ENCODE measurements at places on chromosomes 4 and X. TPM values are rescaled to one million over a fixed set of nuclear protein-coding genes. Genes with fewer than 3 reads are reported as not detected.

EVC2 gene
- total RNA-seq: 18.0 TPM

BST1 gene
- total RNA-seq: 1.0 TPM

TBCK gene
- total RNA-seq: 35.6 TPM

DNA sequence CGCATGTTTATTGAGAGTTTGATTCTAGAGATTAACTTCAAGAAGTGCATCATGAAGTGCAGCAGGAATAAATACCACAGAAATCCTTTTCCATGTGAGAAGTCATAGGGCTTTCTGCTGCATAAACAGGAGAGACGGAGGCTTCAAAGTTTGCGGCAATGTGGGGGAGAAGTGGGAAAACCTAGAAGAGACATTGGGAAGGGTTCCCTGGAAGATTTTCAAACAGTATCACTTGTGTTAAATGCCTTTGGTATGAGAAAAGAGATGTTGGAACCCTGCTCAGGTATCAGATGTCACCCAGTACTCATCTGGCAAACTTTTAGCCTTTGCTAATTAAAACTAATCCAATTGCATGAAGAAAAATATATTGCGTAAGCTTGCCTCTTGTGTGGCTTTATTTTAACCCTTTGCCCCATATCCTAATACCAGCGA lies 15.4 kb downstream of the NHS start:
- DNase-seq: no peak

DNA sequence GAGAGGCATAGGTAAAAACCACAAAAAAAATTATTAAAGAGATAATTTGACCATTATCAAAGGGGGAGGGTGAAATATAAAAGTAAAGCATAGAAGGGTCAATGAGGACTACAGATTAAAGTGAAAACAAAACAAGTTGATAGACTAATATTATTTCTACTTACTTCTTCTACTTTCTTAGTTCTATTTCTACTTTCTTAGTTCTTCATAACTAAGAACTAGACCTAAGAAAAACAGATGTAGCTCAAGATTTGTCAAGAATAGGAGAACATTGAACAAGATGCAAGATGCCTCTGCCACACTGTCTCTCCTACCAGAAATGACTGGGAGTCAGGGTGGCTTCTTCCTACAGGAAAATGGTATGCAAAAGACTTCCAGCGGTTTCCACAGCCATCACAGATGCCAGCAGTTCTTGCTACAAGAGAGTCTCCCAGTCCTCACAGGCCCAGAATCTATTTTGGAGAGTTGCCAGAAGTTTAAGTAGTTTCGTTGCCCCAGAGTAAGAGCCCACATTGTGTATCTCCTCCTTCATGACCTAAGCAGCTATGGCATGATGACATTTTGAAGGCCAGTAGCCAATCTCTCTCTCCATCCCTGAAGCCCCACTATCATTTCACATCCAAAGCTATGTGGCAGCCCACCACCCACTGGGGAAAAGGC lies 42.9 kb upstream of the DDX60 start:
- peak; percentile 15 for DNase-seq

DNA sequence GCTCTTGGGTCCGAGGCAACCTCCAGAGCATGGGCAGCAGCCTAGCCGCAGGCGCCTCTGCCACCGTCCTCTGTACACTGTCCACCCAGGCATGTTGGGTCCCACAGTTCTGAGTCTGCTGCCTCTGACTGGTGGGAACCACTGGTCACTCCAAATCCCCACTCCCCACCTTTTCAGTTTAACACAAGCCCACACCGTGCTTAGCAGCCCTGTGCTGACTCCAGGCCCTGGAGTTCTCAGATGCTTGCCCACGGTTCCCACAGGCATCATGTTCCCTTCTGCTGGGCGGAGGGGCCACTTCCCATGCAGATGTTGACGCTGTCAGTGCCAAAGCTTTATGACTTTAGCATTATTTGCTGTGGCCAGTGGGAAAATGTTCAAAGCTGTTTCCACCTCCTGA lies 104.5 kb downstream of the SCD5 start:
- DNase-seq: no peak

GRCh38 chrX:108203540-108203939 lies 112.0 kb downstream of the ATG4A start:
- no peak for DNase-seq
